ENCODE measurements at places on chromosomes 13 and 19.

DNA sequence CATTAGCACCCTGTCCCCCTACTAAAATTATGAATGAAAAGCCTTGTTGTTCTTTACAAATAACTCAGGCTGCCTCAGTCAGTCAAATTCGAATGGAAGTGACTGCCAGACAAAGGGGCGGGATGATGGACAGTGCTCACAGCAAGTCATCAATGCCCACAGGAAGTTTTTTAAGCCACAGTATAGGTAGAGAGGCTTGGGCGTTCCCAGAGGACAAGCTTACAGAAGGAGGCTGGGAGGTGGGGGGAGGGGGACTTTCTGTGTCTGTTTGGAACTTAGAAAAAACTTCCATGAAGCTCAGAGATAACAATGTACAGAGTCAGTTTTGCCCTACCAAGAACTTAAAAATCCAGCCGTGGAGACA is 18.5 kb upstream of the SPRY2 start:
- no peak for DNase-seq

DNA sequence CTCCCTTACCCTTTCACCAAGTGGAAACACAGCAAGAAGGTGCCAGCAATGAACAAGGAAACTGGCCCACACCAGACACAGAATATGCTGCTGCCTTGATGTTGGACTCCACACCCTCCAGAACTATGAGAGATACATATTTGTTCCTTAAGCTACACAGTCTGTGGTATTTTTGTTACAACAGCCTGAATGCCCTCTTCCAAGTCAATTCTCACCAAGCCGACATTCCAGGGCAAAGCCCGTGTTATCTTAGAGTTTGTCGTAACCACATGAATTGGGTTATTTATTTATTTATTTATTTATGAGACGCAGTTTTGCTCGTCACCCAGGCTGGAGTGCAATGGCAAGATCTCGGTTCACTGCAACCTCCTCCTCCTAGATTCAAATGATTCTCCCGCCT is 14.9 kb downstream of the FGF21 start:
- DNase-seq, result no peak

- DNase-seq, result no peak
Observed at GRCh38 chr13:101520672-101521071, 68.2 kb downstream of the ITGBL1 start.

- no peak for DNase-seq
Observed at GRCh38 chr19:9913237-9914000, 22.9 kb downstream of the OLFM2 start.
